ENCODE measurements at places on chromosomes 5 and 9.

GRCh38 chr5:124908581-124909451, 162.4 kb upstream of the ZNF608 start:
- no peak for DNase-seq

DNA sequence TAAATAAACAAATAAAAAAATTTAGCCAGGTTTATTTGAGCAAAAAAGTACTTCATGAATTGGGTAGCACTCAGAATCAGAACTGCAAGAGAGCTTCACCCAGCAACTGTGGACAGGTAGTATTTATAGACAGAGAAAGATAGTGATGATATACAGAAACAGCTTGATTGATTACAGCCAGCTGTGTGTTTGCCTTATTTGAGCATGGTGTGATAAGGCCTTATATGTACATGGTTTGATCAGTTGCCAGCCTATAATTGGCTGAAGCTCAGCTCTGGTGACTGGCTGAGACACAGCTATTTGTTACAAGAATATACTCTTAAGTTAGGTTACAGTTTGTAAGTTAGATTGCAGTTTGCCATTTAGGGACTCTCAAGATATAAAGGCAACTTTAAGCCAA, 34.3 kb upstream of the ARL15 start:
- DNase-seq = no peak

DNA sequence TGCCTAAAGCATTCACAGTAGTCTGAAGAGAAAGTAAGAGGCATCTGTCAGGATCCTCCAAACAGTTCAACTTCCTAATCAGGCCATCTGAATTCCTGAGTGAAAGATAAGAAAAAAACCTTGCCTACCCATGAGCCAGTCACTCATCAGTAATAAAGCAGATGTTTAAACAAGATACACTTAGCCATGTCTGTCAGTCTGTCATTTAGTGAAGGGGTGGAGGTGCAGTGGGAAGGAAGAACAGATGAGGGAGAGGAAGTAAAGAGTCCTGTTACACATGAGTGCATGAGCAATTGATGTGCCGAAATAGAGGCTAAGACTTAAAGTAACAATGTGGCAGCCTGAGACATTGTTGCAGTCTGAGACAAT, 29.9 kb upstream of the DMRTA1 start:
- DNase-seq = no peak

DNA sequence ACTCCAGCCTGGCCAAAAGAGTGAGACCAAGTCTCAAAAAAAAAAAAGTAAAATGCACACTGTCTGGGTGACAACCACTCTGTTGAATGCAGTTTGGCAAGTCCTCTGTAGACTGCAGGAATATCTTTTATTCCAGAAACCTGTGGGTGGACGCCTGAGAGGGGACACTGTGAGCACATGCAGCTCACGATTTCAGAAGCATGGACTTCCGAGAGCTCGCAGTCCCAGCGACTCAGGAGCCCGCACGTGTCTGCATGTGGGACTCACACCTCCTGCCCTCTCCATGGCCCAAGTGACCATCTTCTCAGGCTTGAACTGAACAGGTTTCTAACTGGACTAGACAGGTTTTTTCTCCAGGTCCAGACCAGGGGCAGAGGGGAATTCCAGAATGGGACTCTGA, 388.6 kb upstream of the IRX2 start:
- DNase-seq = no peak

GRCh38 chr9:74573640-74574191, 76.6 kb downstream of the RORB start:
- DNase-seq = no peak
